ENCODE measurements at places on chromosomes 13 and 19.

DNA sequence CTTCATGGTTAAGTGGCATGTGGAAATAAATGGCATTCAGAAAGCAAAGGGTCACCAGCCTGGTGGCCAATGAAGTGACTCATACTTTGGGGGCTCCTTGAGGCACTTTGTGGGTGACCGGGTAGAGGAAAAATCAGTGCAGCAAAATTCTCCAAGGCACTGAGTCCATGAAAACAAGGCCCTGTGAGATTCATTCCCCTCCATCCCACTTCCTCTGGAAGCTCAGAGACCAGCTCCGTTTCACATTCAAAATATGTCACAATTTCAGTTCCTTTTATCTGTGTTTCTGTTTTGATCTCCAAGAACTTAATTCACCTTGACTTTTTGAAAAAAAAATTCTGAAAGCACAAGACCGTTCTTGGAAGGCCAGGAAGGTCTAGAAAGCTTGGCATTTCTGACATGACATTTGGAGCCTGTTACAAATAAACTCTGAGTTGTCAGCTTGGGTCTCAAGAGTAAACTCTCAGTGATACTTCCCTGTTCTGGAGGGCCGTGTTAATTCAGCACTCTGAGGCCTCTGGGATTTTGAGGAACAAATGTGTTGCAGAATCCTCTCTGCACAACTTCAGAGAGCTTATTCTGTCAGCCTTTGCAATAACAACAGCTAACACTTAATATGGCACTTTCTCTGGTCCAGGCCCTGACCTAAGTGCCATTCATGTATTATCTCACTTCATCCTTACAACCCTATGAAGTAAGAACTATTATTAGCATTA is 6.8 kb downstream of the CYSLTR2 start:
- H3K27ac ChIP-seq: no peak overlapping the region
- DNase-seq: no peak
- no peak overlapping the region for H3K4me3 ChIP-seq
- no peaks in the 10 kb centered on the region for H3K36me3 ChIP-seq
- no peaks in the 10 kb centered on the region for H3K4me1 ChIP-seq

GRCh38 chr13:30889196-30889690 is 16.8 kb upstream of the MEDAG start:
- H3K27ac ChIP-seq: no peak overlapping the region
- H3K4me3 ChIP-seq: no peak overlapping the region
- no peaks in the 10 kb centered on the region for H3K4me1 ChIP-seq
- H3K27me3 ChIP-seq: no peaks in the 10 kb centered on the region
- H3K36me3 ChIP-seq: no peaks in the 10 kb centered on the region
- DNase-seq: no peak

- no peak overlapping the region for H3K27ac ChIP-seq
- H3K4me1 ChIP-seq: no peaks in the 10 kb centered on the region
- no peak overlapping the region for H3K4me3 ChIP-seq
- no peak for DNase-seq
Observed at GRCh38 chr13:34655554-34655953, 286.5 kb upstream of the NBEA start.

GRCh38 chr19:40143612-40144011 is 47.6 kb upstream of the MAP3K10 start:
- no peaks in the 10 kb centered on the region for H3K36me3 ChIP-seq
- peaks cover 17% of the 10 kb centered on the region for H3K4me1 ChIP-seq
- DNase-seq: no peak
- H3K4me3 ChIP-seq: no peak overlapping the region
- no peak overlapping the region for H3K27ac ChIP-seq
- no peaks in the 10 kb centered on the region for H3K27me3 ChIP-seq

GRCh38 chr13:32175307-32175706 is 139.9 kb downstream of the ZAR1L start:
- no peaks in the 10 kb centered on the region for H3K27me3 ChIP-seq
- H3K4me1 ChIP-seq: no peaks in the 10 kb centered on the region
- no peak overlapping the region for H3K27ac ChIP-seq

All from thoracic aorta (tissue), 2 donors.